ENCODE measurements at places on chromosomes 11 and 22.

- no peak for DNase-seq
Observed at GRCh38 chr22:41315586-41315985, 14.3 kb downstream of the ZC3H7B start.

GRCh38 chr11:34267417-34267816, 90.4 kb downstream of the ABTB2 start:
- no peak for DNase-seq

DNA sequence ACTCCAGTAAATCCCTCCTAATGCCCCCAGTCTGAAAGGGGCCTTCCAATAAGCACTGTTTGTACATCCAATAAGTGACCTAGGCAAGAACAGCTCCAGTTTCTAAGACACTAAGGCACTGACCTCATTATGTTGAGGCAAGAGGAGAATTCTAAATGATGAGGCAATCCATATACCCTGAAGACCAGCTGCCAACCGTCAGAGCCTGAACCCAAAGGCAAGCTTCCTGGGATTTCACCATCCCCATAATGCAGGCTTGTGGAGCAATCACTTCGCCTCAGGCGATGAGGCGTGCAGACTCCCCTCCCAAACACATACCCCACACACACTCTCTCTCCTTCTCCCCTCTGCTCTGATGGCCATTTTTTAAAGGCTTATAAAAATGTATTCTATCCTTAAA, 49.5 kb downstream of the LGR4 start:
- DNase-seq, result no peak

- no peak for DNase-seq
Observed at GRCh38 chr22:47119181-47119580, 356.7 kb downstream of the TBC1D22A start.

- DNase-seq, result no peak
Observed at GRCh38 chr11:75389276-75389605, 10.1 kb upstream of the RPS3 start.

GRCh38 chr22:42431401-42432019, 693 bp downstream of the NFAM1 start:
- no peak for DNase-seq

DNA sequence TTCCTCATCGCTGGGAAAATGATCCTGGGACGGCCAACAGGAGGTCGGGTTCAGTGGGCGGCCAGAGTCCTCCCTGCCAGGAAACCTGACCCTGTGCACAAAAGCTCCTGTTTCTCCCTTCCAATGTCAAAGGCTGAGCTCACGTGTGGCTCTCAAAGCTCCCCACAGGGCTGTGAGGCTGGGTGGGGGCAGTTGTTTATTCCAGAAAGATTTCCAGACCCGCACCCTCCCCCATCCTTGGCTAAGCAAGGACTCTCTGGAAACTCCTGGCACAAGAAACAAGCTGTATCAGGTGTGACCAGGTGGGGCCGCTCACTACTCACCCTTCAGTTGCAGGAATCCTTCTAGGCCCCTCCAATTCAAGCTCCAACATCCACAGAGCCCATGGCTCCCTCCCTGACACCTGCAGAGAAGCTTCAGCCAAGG, 131.9 kb downstream of the SHANK2 start:
- DNase-seq, result peak; percentile 9

All from activated CD8-positive, alpha-beta T cell treated with anti-CD3 and anti-CD28 coated beads for 36 hours (primary cell).